Femur (tissue), 1 donor: ENCODE measurements at places on chromosomes 3 and 15.
A peak's percentile ranks its signal among the peaks of the same experiment; 100 is the strongest.

GRCh38 chr3:56800832-56801661 is 702 bp downstream of the ARHGEF3 start:
- no peak for DNase-seq

GRCh38 chr15:62453375-62453774 is 288.3 kb upstream of the C2CD4B start:
- no peak for DNase-seq

DNA sequence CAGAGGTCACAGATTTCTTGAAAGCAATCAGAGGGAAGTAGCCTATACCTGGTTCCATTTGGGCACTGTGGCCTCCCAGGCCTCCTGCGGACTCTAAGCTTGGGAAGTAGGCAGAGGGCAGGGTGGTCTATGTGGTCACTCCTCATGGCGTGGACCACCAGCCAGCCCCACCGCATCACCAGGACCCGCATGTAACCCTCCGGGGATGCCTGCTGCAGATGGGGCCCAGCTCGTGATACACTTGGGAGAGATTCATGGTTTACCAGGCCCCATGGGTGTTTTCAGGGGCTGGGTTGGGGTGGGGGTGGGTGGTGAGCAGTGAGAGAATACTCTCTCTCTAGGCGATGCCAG is 123.7 kb downstream of the ASB7 start:
- DNase-seq = no peak

DNA sequence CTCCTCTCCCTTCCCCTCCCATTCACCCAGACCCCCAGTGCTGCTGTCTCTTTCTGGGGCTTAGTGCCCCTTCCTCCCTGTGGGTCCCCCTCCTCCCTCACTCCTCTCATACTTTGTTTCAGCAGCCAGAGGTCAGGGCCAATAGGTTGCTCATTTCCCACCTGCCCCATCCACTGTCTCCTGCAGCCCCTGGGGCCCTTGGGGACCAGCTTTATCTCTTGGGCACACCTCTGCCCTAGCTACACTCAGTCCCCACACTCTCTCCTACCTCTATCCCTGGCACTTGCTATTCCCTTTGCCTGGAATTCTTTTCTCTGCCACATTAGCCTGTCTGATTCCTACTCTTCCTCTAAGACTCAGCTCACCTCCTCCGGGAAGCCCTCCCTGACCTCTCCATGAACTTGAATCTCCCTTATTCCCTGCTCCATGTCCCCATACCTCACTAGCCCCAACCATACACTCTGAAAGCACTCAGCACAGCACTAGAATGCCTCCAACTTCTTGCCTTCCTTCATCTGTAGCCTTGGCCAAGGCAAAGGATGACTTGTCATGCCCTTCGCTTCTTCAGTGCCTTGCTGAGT is 14.6 kb downstream of the ANPEP start:
- DNase-seq = no peak

- DNase-seq = no peak
Measured at GRCh38 chr3:84724877-84725276, 233.9 kb upstream of the CADM2 start.

GRCh38 chr3:194277104-194277785 is 73.9 kb downstream of the CPN2 start:
- DNase-seq = peak; percentile 92

DNA sequence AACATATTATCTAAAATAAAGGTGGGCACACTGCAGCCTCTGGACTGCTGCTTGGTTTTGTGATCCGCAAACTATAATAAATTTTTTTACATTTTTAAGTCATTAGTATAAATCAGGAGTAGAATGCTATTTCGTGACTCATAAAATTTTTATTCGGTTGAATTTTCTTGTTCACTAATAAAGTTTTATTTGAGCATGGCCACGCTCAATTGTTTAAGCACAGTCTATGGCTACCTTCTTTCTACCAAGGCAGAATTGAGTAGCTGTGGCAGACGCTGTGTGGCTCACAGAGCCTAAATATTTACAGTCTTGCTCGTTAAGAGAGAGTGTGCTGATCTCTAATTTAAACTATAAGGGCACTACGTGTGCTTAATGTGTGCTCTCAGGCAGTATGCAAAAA is 28.9 kb downstream of the ROBO2 start:
- no peak for DNase-seq

DNA sequence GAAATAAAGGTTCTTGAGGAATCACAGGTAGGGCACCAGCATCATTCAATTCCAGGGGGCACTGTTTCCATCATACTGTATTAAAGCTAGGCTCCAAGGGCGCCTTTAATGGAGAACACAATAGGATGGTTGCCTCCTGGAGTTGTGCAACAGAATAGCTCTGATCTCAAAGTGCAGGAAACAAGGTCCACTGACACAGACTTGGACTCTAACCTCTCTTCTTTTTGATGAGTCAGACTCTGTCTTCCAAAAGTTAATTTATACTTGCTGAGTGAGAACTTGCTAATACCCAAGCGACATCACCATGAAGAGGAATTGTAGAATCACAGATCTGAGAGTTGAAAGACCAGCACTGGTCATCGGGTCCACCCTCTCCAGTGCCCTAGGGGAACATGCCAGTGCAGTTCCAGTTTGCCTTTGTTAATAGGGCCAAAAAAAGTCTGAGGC is 94.4 kb upstream of the PHLDB2 start:
- DNase-seq = no peak

DNA sequence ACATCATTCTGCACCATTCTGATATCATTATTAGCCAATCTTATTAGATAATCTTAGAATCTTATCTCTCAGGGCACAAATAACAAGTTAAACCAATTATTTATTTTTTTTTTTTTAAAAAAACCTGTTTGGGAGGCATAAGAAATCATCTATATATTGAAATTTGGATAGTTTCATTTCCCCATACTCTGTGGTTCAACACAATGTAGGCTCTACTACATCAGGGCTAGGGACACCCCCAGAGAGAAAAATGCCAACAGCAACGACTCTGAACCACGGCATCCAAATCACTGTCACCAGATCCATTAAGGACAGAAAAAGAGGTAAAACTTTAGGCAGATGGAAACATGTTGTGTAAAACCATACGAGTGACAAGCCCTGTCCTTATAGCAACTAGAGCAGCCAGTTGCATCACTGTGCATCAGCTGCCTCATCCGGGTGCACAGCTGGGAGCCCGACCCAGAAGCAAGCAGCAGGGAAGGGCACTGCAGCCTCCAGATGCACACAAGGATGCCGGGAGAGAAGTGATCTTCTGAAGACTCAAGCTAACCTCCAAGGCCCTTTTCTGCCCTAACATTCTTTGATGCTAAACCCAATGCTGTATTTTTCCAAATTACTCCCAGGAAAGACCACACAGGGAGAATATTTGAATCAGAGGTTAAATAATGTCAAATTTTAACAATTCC is 381.1 kb downstream of the CTNNB1 start:
- no peak for DNase-seq

- DNase-seq = no peak
Measured at GRCh38 chr15:50873935-50874361, 34.5 kb upstream of the AP4E1 start.

DNA sequence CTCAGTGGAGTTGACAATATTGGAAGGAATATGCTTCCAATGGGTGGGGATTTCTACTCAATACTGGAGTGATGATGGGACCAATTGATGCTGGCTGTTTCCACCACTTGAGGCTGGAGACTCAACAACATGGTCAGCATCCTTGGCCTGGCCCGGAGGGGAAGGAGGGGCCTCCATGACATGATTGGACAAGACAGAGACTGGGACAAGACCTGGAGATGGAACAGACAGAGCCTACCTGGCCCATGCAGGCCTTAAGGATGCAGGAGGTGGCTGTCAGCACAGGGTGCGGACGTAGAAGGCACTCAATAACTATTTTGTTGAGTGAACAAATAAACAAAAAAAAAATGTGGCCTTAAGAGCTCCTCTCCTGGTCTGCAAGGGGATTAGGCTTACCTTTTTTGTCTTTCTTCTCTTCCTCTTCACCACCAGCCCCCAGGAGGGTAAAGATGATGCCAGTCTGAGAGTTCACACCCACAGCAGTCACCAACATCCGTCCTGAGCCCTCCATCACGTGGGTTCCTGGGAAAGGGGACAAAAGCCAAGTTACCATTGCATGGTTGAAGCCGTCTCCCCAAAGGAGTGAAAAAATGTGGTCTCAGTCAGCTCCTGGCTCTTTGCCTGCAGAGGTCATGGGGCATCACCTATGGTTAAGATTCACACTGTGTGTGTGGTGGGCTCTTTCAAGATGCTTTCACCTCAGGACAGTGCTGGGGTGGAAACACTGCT is 67.1 kb upstream of the SEC13 start:
- no peak for DNase-seq

- DNase-seq = no peak
Measured at GRCh38 chr15:55681631-55682030, 61.3 kb downstream of the PRTG start.

DNA sequence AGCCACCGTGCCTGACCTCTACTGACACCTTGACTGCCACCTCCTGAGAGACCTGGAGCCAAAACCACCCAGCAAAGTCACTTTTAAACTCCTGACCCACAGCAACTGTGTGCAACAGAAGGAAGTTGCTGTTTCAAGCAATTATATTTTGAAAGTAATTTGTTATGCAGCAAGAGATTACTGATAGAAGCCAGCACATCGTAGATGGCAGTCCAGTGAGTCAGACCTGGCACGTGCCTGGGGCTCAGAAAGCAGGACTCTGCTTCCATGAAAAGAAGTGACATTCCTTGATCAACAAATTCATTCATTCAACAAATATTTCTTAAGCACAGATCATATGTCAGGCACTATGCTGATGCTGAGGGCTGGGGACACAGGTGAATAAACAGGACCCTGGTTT is 5.7 kb upstream of the CSPG4 start:
- no peak for DNase-seq

DNA sequence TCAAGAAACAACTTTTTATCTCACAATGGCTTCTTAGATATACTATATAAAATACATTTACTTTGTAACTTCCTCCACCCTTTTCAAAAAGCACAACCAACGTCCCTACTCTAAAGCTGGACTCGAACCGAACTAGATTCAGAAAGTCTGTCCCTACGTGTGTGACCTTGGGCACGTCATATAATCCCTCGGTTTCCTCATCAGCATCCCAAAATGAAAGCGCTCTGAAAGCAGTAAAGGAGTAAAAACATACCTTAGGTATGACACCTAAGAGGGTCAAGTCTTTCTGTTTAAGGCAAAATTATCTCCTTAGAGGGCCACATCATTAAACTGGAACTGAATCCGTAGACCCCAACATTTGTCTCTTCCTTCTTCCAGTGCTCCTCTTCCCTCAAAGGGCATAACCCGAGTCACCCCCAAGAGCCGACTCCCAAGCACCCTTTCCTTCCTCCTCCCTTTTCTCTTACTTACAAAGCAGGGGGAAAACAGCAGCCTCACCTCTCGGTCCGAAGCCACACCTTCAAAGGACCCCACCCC is 663 bp downstream of the PDCD10 start:
- no peak for DNase-seq

DNA sequence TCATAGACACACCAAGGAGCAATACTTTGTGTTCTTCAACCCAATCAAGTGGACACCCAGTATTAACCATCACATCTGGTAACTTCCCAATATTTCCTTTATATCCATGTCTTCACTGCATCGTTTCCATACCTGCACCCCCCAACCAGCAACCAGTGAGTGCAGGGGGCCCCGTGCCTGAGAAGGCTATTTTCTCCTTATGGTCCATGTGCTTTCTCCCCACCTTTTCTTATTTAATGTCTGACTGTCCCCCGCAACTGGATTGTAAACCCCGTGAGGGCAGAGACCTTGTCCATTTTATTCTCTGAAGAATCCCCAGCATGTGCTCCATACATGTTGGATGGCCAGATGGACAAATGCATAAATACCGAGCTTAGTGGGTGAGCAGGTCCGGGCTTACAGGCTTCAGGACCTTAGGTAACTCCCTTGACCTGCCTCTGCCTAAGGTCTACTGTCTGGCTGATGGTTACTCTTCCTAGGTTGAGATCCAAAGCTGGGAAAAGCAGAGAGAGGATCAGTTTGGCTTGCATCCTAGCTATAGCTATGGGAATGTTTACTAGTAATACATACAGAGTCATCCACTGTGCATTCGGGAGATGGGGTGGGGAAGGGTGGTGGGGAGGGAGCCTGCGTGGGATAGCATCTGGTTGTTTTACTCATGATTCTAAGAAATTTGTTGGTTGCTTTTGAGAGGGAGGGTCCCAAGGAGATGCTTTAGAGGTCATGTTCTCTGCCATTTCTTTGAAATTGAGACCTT is 41.5 kb downstream of the PXYLP1 start:
- DNase-seq = peak; percentile 13

GRCh38 chr3:158471639-158472294 is 99.2 kb upstream of the MLF1 start:
- no peak for DNase-seq

GRCh38 chr3:111194048-111194447 is 122.4 kb downstream of the NECTIN3 start:
- DNase-seq = no peak

- no peak for DNase-seq
Measured at GRCh38 chr15:43974852-43975251, 148.1 kb downstream of the WDR76 start.

- DNase-seq = no peak
Measured at GRCh38 chr15:62119874-62120273, 45.2 kb downstream of the C2CD4B start.

- DNase-seq = no peak
Measured at GRCh38 chr3:37181756-37182155, 7.4 kb upstream of the LRRFIP2 start.

- DNase-seq = no peak
Measured at GRCh38 chr15:89494941-89495637, 1.3 kb downstream of the RHCG start.

GRCh38 chr3:126146525-126147146 is 33.8 kb downstream of the ALDH1L1 start:
- DNase-seq = no peak

DNA sequence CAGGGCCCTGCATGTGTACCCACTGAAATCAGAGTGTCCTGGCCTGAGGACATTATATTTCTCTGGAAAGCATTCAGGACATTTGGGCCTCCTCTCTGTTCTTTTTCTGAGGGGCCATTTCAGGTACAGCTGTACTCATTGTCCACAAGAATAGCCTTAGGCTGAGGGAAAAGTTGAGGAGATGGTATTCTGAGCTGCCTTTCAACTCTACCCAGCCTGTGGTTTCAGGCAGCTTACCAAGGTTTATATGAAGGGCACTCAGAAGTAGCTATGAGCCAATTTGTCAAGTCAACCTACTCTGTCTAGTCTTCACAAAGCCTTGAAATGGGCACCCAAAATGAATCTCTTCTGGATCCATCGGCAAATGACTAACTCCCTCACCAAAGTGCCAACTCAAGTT is 9.4 kb downstream of the ATP13A4 start:
- no peak for DNase-seq

DNA sequence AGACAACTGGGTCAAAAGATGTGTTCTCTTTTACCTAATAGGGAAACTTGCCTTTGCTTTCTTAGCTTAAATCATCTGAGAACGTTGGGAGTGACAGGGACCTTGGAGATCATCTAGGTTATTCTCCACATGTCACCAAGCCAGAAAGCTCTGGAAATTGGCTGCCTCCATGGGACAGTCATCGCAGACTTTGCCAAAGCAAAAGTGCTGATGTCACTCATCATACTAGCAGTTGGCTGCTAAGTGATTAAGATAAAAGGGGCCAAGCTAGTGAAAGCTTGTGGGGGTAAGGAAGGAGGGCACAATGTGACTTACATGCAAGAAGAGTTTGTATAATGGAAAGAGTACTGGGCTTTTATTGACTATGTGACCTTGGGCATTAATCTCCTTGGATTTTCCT is 198.0 kb upstream of the PFN2 start:
- peak; percentile 39 for DNase-seq
